ENCODE measurements at places on chromosomes 2 and 18.

GRCh38 chr18:26017929-26018328 lies 72.5 kb downstream of the SS18 start:
- DNase-seq: no peak

DNA sequence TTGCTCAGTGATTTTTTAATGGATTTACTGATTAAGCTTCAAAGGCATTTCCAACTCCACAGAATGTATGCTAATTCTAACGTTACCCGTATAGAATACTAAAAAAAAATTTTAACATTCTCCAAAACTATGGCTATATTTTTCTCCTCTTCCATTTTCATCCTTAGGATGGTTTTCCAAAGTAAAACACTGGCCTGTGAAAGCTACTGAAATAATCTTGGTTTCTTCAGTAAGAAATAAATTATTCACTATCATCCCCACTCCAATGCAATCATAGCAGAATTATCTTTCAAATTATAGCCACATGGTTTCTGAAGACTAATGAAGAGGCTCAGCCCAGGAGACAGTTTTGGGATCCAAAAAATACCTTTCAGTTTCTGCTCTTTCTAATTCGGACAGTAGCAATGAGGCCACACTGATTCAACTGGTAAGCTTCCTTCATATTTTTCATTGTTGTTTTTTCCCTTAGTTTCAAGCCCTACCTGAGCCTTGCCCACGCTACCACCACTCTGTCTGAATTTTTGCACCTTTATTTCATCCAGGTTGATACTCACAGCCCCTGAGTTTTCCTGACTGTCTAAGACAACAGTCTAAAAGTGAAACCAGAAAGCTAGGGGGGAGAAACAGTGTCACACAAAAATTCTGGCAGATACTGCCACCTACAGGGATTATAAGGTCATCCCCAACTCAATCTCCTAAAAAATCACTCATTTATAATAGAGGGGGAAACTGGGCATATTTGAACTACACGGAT lies 887.9 kb downstream of the NRXN1 start:
- DNase-seq: peak; percentile 56

DNA sequence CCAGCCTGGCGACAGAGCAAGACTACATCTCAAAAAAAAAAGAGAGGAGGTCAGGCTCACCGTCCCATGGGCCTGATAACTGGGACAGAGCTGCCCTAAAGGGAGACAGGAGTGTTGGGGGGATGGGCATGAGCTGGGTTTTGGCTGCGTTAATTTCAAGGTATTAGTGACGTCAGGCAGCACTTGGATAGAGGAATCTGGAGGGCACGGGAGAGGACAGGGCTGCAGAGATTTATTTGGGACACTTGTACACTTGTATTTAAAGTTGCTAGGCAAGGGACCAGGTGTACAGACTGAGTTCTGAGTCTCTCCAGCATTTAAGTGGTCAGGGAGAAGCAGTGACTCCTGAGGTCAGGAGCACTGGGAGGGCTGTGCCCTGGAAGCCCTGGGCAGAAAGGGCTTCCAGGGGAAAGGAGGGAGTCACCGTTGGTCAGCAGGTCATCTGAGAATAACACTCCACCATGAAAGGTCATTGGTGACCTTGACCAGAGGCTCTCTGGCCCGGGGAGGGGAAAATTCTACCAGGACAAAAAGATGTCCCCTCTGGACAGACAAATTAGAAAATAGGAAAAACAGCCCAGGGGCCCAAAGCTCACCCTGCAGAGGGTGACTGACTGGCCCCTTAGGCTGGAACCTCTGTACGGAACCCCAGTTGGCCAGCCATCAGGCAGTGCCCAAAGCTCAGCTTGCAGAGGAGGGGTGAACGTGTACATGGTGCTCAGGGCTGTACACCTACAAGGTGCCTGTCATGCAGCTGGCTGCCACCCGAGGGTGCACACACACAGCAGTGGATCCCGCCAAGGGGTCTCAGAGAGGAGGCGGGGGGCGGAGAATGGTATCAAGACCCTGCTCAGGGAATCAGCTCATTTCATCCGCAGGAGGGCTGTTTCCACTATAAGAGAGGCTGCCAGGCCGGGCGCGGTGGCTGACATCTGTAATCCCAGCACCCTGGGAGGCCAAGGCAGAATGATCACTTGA lies 23.0 kb upstream of the CNNM3 start:
- no peak for DNase-seq

DNA sequence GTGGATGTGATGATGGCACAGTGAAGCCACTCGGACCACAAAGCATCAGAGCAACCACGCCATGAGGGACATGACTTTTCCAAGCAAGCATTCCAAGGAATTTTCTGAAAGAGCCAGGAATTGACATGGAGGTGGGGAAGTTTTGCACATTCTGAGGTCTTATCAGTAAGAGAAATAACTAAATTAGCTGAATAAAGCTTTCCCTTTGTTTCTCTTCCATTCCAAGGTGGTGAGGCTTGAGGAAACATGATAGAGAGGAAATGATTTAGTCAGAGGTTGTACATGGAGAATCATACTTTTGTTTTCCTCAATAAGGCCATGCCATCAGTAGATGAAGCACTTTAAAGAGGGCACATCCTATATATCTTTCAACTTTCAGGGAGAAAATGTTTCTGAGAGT lies 115.7 kb upstream of the MMADHC start:
- DNase-seq: no peak

- DNase-seq: no peak
Measured at GRCh38 chr2:195498839-195499490, 158.1 kb upstream of the SLC39A10 start.

All from urothelium cell line (cell line).